ENCODE measurements at places on chromosomes 13 and 19.

DNA sequence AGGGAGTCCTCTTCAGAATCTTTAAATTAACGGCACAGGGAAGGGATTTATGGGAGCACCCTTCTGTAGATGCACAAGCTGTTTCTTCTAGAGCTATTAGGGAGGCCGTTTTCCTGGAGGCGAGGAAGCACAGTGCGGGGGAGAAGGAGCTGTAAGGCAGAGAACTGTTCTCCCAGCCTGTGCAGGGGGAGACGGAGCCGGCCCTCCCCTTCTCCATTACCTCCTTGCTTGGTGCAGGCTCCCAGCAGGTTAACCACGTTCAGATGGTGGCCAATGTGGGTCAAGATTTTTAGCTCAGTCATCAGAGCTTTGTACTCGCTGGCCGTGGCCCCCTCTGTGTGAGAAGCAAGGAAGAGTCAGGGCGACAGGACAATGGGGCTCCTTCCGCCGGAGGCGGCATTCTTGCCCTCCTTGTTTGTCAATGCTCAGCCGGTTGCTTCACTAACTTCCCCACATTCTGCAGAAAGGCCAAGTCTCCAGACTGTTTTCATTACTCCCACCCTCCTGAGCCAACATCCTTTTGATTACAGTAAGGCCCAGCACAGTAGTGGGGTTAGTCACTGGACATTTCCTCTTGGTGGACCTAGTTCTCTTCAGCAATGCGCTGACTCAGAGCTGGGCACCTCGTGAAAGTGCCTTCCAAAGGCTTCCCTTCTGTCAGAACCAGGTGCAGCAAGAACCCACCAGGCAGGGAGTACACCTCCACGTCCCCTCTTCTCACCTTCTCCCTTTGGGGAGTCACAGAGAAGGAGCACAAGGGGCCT lies 165.4 kb downstream of the FLT1 start:
- DNase-seq = no peak

GRCh38 chr19:46984077-46985010 lies 35.3 kb upstream of the NPAS1 start:
- no peak for DNase-seq

DNA sequence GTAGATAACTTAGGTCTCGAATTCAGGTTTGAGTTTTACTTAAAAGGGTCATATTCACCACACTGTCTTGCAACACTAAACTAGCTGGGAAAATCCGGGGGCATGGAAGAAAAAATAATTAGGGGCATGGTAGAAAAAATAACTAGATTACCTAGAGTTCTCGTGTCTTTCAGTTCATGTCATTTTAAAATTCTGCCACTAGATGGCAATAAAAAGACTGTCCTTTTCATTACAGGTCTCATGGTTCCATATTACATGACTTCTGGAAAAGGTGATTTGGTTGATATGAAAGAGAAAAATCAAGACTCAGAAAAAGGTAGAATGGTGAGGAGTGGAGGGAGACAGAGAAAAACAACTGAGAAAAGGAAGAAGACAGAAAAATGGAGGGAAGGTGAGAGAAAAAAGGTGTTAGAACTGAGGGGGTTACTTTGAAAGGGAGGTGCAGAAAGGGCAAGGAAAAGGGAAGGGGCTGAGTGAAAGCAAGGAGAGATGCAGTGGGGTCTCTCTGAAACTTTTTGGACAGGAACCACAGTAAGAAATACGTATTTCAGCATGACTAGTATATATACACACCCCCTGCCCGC lies 299.0 kb downstream of the KLF12 start:
- DNase-seq = no peak

- no peak for DNase-seq
Measured at GRCh38 chr19:56153507-56153906, 12.4 kb downstream of the ZNF444 start.

DNA sequence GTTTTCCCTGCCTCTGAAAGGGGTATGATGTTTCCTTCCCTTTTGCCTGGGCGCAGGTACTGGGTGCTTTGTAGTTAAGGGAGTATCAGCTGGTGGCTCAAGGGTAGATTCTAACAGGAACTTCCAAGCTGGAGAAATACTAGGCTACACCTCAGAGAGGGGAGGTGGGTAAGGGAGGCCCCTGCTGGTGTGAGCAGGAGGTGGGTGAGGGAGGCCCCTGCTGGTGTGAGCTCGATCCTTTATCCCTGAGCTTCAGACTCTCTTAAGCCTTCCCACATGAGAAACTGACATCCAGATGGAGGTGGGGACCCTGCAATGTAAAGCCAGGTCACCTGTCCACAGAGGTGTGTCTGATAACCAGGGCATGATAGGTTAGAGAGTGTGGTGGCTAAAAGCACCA lies 32.1 kb downstream of the CYP2B6 start:
- no peak for DNase-seq

DNA sequence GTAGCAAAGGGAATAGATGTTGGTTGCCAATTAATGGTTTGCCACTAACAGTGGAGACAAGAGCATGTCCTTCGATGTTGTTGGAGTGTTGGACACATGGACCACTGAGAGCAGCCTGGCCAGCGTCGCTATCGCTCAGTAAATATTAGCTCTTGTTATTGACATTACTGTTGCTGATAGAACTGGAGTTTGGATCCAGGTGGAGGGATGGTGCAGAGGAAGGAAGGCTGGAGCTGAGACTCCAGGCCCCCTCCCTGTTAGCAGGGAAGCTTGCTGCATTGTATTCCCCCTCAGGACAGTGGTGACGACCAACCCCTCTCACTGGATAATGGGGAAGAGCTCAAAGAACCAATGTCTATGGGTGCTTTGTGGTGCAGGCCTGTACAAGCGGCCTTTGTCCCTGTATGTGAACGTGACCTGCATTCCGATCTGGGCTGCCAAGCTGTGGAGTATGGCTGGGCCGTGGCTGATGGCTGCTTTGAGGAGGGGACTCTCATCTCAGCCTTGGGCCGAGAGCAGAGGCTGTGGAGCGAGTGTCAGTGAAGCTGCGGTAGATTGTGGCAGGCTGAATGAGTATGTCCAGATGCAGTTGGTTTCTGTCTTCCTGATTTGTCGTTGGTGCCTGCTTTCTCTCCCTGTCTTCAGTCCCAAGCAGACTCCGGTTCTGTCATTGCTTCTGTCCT lies 7.0 kb downstream of the CLASRP start:
- no peak for DNase-seq

GRCh38 chr13:22744688-22745452 lies 435.9 kb upstream of the SGCG start:
- DNase-seq = no peak

DNA sequence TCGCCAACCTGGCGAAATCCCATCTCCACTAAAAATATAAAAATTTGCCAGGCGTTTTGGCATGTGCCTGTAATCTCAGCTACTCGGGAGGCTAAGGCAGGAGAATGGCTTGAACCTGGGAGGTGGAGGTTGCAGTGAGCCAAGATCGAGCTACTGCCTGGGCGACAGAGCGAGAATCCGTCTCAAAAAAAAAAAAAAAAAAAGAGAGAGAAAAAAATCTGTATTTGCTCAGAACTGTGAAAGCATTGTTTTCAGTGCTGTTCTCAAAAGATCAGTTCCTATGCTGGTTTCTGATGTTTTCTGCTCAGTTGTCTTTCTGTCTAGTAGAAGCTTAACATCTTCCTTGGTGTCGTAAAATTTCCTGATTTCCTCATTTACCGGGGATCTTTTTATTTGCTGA lies 2.5 kb downstream of the SF3A2 start:
- no peak for DNase-seq

DNA sequence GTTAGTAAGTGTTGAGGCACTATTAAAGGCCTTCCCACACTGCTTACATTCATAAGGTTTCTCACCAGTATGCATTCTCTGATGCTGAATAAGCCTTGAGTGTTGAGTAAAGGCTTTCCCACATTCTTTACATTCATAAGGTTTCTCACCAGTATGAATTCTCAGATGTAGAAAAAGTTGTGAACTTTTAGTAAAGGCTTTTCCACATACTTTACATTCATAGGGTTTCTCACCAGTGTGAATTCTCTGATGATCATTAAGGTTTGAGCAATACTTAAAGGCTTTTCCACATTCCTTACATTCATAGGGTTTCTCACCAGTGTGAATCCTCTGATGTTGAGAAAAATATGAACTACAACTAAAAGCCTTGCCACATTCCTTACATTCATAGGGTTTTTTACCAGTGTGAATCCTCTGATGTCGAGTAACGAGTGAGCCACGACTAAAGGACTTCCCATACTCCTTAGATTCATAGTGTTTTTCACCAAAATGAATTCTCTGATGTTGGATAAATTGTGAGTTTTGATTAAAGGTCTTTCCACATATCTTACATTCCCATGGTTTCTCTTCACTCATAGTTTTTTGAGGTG lies 24.2 kb downstream of the ZNF829 start:
- no peak for DNase-seq

- DNase-seq = no peak
Measured at GRCh38 chr19:42424712-42425131, 2.5 kb downstream of the LIPE start.

DNA sequence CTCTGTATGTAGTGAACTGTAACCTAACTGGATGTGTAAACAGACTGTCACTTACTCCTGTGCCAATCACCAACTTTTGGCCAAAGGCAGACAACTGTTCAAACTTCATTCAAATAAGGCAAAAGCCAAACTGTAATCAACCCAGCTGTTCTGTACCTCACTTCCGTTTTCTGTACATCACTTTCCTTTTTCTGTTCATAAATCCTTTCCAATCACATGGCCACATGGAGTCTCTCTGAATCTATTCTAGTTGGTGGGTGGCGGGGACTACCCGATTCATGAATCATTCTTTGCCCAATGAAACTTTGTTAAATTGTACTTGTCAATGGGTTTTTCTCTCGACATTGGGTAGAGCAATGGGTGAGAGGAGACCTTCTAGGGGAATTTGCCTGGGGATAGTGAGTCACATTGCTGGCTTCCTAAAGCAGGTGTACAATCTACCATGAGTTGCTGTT lies 178.3 kb upstream of the RFC3 start:
- no peak for DNase-seq

DNA sequence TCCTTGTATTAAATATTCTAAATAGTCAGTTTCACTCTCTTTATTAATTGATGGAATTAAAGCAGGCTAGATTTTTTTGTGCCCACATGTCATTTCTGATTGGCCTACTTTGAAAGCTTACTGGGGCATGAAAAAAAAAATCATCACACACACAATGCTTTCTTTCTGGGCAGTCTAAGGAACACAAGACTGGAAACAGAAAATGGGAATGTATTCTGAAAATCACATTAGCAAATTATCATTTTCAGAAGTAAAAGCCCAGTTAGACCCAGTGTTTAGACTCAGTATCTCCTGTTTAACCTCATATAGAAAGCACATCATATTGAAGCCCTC lies 339.4 kb downstream of the SPRY2 start:
- DNase-seq = no peak

- DNase-seq = no peak
Measured at GRCh38 chr13:48710160-48710559, 56.4 kb downstream of the CYSLTR2 start.

GRCh38 chr13:31172535-31172934 lies 10.8 kb upstream of the HSPH1 start:
- no peak for DNase-seq

DNA sequence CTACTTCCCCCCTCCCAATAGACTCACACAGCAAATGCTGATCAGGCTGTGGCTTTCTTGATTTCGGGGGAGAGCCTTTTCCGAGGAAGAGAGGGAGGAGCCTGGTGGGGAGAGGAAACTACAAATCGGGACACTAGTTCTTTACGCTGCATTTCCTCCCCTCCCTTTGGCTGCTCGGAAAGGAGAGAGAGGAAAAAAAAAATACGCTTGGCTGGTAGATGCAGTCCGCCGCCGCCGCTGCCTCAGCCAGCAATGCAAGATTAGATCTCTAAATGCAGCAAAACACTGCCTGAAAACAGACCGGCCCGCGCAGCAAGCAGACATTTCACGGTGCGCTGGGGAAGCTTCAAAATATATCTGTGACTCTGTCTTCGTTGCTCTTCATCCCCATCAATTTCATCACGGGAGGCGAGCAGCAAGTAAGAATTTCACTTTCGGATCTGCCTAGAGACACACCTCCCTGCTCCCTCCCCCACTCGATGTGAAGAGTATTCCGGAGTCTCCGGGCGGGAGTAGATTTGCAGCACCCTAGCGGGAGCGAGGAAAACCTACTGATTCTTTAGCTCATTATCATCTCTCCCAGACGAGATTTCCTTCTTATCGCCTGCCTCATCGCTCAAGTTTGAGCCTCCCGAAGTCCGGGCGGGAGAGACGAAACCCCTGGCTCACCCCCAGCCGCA lies at the start of gene PCDH17:
PCDH17 (plus strand) TSS at position 149 of the 680 bp plus-strand sequence. CDS start 803 bp downstream, outside the sequence.
- no peak for DNase-seq

GRCh38 chr19:21468791-21469190 lies 36.6 kb upstream of the ZNF429 start:
- DNase-seq = no peak

DNA sequence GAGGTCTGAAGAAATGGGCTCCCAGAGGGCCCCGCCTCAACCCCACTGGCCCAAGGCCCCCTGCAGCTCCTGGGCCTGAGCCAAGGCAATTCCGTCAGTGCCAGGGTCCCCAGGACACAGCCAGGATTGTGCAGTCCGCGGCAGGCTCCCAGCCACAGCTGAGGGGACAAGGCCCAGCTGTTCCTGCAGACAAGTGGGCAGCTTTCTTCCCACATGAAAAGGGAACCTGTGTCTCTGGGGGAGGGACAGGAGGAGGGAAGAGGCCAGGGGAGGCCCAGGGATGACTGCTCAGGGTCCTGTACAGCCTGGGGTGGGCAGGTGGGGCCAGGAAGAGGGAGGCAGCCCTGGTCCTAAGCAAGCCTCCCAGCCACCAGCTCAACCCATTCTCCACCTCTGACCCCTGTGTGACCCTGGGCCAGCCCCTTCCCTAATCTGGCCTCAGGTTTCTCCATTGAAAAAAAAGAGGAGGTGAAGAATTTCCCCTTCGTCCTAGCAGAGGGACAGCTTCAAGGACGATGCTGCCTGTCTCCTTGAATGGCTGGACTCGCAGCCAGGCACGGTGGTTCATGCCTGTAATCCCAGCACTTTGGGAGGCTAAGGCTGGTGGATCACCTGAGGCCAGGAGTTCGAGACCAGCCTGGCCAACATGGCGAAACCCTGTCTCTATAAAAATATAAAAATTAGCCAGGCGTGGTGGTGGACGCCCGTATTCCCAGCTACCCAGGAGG lies 20.5 kb upstream of the VSTM2B start:
- DNase-seq = no peak

DNA sequence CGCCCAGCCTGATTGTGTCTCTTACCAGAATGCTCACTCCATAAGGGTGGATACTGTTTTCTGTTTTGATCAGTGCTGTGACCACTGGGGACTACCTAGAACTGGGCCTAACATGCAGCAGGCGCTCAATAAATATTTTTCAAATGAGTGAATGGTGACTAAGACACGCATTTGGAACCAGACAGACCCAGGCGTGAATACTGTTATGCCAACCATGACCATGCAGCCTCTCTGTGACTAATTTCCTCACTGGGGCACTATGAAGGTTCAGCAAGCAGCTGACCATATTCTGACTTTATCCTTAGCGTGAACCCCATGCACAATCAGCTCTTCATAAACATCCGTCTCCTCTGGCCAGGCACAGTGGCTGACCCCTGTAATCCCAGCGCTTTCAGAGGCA lies 13.0 kb upstream of the SPC24 start:
- no peak for DNase-seq

- no peak for DNase-seq
Measured at GRCh38 chr13:107421028-107421427, 794.3 kb downstream of the LIG4 start.

GRCh38 chr13:111518161-111518792 lies 197.8 kb downstream of the TEX29 start:
- no peak for DNase-seq

- no peak for DNase-seq
Measured at GRCh38 chr13:46171217-46171616, 10.8 kb downstream of the LCP1 start.

GRCh38 chr13:80086304-80086721 lies 254.6 kb downstream of the SPRY2 start:
- no peak for DNase-seq

- DNase-seq = no peak
Measured at GRCh38 chr19:850221-850978, 1.7 kb upstream of the ELANE start.

All from stimulated activated CD8-positive, alpha-beta memory T cell treated with anti-CD3 and anti-CD28 coated beads, Interleukin-7, amount 100 ng/mL, for 4 hours (primary cell).